ENCODE measurements at places on chromosomes 1 and 21.

DNA sequence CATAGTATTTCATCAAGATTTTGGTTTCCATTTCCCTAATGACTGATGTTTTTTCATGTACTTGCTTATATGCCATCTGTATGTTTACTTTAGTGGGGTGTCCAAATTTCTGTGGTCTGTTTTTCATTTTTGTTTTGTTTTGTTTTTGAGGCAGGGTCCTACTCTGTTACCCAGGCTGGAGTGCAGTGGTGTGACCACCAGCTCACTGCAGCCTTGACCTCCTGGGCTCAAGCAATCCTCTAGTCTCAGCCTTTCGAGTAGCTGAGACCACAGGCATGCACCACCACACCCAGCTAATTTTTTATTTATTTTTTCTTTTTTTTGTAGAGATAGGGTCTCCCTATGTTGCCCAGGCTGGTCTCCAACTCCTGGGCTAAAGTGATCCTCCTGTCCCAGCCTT is 378.0 kb upstream of the VAMP3 start:
- DNase-seq, result peak; percentile 18

GRCh38 chr1:12287869-12288268 is 58.0 kb downstream of the VPS13D start:
- DNase-seq, result no peak

DNA sequence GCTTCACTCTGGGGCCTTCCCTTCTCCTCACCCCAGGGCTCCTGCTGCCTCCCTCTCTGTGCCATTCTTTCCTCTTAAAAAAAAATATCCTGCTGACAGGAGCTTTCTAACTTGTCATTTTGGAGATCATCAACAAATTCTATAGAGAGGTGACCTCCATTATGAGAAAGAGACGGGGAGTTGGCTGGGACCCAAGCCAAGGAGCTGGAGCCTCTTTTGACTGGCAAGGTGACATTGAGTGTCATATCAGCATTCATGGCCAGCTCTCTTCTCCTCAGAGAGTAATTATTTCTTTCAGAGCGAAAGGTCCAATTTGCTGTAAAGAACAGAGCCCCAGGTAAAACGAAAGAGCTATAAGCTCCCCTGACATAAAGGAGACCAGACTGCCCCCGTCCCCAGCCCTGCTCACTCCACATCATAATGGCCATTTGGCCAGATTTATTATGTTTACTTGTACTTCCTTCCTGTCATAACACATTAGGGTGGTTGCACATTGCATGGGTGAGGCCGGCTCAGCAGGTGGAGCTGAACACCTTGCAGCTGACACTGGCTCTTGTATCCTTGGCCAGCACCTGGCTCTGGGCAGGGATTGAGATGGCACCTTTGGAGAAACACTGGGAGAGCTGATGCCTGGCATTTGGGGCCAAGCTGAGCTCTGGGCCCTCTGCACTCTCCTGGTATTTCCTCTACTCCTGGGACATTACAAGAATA is 404.0 kb upstream of the VAMP3 start:
- DNase-seq, result no peak

GRCh38 chr1:228735871-228736586 is 750 bp downstream of the RHOU start:
- DNase-seq, result peak; percentile 72

DNA sequence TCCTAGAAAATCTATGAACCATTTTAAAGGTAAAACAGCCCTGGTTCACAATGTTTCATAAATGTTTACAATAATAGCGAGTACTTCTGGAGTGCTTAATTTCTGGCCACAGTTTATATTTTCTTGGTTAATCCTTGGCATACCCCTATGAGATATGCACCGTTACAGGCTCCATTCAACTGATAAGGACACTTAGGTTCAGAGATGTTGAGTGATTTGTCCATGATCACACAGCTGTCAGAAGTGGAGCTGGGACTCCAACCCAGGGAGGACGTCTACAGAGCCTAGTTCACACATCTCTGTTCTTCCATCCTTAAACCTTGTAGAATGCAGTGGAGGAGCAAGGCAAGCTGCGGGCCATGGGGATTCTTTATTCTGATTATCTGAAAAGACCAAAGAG is 48.4 kb upstream of the RUNX1 start:
- DNase-seq, result peak; percentile 46

DNA sequence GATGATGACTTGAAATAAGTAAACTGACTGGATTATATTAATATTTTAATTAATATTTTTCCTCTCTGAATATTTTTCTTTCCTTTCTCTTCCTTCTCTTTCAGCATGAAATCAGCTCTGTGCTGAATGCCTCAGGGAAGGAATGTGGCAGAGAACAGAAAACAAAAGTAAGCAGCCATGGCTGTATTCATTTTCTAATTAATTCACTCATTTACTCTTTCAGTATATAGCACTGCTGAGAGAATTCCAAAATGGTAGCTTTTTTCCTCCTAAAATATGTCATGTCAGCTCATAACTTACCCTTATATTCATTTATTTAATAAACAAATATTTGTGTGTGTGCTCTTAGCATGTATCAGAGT is 522.5 kb downstream of the PTPRC start:
- no peak for DNase-seq

GRCh38 chr1:196546272-196547111 is 61.7 kb downstream of the KCNT2 start:
- no peak for DNase-seq

- DNase-seq, result no peak
Measured at GRCh38 chr1:87928623-87929022, 599.9 kb downstream of the LMO4 start.

- peak; percentile 78 for DNase-seq
Measured at GRCh38 chr1:234925440-234926263, 203.0 kb downstream of the TOMM20 start.

DNA sequence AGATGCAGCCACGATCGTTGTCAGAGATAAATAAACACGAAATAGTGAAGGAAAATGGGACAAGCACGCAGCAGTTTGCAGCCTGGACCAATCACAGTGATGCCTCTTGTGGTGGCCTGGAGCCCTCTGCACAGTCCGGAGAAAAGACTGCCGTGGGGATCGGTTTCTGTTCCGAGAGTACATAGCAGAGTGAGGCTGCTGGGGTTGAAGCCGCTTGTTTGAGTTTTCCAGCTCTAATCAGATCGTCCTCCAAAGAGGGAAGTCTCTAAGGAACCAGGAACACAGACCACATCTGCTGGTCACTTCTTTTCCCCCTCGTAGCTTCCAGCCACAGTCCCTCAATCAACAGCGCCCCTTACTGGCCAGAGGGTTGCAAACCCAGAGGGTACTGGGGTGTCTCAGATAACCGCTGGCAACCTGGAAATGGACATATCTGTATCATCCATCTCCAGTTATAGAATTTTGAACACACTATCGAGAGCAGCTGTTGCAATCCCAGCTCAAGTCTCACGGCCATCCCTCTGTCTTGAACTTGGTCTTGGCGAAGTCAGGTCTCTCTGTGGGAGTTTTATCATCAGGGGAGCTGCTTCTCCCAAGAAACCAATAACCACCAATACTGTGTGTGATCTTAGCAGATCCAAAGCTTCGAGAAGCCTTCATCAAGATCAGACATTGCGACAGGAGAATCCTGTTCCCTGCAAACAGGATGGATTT is 57.4 kb downstream of the OLIG1 start:
- peak; percentile 86 for DNase-seq

DNA sequence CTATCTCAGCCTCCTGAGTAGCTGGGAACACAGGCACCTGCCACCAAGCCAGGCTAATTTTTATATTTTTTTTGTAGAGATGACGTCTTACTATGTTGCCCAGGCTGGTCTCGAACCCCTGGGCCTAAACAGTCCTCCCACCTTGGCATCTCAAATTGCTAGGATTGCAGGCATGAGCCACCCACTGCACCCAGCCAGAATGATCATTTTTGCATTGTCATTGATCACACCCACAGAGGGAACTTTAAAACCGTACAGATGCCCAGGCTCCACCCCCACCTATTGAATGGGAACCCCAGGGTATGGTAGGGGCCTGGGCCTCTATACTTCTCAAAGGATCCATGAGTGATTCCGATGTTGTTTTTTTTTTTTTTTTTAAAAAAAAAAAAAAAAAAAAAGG is 36.7 kb downstream of the ETNK2 start:
- DNase-seq, result no peak

GRCh38 chr1:32755098-32755809 is 52.7 kb upstream of the SYNC start:
- no peak for DNase-seq

DNA sequence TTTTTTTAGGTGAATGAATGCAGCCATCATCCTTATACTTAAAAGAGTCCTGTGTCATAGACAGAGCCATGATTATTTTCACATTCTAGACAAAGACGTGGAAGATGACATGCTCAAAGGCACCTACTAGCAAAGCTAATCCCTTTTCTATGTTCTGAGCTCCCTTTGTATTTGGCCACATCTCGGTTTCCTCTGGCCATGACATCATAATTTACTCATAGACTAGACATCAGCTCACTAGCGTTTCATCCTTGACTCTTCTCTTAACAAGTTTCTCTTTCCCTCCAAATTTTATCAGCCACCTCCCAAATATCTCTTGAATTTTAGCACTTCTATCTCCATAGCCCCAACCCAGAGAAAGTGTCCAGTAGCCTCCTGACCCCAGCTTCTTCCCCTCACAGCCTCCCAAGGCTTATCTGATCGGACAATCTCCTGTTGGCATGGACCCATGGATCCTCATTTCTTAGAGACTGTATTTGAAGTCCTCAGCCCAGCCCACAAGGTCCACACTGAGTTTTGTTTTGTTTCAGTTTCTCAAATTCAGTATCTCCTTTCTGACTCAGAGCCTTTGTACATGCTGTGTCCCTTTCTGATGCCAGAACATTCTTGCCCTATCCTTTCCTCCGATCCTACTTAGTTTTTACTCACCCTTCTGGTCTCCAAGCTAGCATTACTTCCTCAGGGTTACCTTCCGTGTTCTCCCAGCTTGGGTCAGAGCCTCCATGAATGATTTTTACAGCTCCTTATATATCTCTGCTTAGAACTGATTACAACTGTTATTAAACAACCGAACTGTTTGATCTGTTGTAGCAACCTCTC is 33.0 kb upstream of the EPS8L3 start:
- DNase-seq, result peak; percentile 76

- no peak for DNase-seq
Measured at GRCh38 chr1:51534447-51534846, 15.4 kb upstream of the EPS15 start.

GRCh38 chr1:40784141-40784770 is 669 bp downstream of the KCNQ4 start:
- no peak for DNase-seq

- no peak for DNase-seq
Measured at GRCh38 chr1:67704351-67704750, 19.4 kb downstream of the GADD45A start.

DNA sequence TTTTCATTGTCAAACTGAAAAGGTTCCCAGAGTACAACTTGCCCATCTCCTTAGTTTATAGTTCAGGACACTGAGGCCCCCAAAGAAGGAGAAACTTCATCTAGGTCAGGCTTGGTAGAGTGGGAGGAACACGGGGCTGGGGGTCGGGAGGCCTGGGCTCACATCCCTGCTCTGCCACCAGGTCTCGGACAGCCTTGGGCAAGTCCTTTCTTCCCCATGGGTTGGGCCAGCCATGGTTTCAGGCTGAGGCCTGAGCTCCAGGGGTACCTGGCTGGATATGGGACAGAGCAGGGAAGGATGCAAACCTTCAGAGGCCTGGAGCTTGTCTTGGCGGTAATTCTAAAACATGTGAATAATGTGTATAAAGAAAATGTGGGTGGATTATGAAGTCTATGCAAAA is 17.0 kb downstream of the FOXO6 start:
- DNase-seq, result no peak

GRCh38 chr1:39214998-39215873 is 10.7 kb downstream of the MACF1 start:
- peak; percentile 84 for DNase-seq

- no peak for DNase-seq
Measured at GRCh38 chr1:39907528-39908453, 6.1 kb upstream of the MYCL start.

- DNase-seq, result no peak
Measured at GRCh38 chr1:225453797-225454648, 26.2 kb upstream of the LBR start.

- DNase-seq, result no peak
Measured at GRCh38 chr1:114195819-114196218, 42.1 kb upstream of the SYT6 start.

DNA sequence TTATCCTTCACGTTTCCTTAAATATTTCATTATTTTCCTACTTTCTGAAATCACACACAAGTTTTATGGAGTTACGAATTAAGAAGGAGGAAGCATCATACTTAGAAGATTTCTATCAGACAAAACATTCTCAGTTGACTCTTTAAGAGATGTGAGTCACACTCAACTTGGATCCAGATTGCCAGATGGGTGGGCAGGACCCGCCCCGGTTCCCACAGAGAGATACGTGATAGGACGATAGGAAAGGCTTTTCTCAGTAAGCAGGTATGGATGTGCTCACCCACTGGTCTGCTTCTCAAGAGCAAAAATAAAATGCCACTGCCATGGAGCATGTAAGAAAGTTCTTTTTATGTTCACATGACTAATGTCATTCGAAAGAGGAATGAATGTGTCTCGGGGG is 392.6 kb downstream of the MRPL39 start:
- no peak for DNase-seq

DNA sequence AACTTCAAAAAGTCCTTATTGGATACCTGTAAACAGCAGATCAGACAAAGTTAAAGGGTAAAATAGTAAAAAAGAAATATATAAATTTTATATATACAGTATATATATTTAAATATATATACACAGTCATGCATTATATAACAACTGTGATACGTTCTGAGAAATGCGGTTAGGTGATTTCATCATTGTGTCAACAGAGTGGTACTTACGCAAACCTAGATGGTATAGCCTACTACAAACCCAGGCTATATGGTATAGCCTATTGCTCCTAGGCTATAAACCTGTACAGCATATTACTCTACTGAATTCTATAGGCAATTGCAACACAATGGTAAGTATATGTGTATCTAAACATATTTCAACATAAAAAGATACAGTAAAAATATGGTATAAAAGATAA is 222.7 kb downstream of the NUF2 start:
- DNase-seq, result no peak

DNA sequence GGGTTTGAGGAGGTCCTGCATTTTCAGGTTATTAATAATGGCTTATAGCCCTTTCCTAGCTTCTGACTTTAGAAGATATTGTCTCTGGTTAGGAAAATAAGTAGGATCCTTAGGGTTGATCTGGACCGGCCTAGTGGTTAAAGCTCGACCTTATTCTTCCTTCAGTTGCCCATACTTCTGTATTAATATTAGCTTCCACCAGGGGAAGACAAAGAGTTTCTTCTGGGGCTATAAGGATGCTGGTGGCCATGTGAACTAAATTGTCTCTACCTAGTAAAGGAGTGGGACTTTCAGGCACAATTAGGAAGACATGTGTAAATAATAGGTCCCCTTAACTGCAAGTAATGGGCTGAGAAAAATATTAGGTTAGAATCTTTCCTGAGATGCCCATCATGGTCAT is 20.6 kb upstream of the FCGR2A start:
- DNase-seq, result no peak

DNA sequence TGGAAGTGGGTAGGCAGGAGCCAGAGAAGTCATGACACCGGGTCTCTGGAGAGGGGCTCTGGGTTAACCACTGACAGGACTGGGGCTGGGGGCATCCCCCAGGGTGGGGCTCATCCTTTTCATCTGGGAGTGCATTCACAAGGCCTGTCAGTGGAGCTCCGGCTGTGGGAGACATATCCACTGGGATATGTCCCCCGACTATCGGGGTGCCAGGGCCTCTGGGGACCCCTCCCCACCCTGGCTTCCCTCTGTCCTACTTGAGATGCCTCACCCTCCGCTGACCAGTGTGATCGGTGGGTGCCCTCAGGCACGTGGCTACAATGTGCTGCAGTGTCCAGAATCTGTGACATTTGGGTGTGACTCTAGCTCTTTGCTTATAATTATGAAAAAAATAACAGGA is 92.3 kb upstream of the CD34 start:
- DNase-seq, result no peak

- peak; percentile 97 for DNase-seq
Measured at GRCh38 chr1:38559446-38560165, 300.0 kb downstream of the RRAGC start.

Data from activated CD4-positive, alpha-beta T cell treated with anti-CD3 and anti-CD28 coated beads, Interleukin-2, amount 10 ng/mL, durations not matched to agents 24 days and 14 days (primary cell).